GM23338 (cell line): ENCODE measurements at places on chromosomes 11 and 22.

- DNase-seq = no peak
Observed at GRCh38 chr11:105023003-105023402, at the start of gene CASP5. Gene CASP5, minus strand, starts transcription at chr11:105023168. Its CDS starts 32 bp downstream, at chr11:105023136.

DNA sequence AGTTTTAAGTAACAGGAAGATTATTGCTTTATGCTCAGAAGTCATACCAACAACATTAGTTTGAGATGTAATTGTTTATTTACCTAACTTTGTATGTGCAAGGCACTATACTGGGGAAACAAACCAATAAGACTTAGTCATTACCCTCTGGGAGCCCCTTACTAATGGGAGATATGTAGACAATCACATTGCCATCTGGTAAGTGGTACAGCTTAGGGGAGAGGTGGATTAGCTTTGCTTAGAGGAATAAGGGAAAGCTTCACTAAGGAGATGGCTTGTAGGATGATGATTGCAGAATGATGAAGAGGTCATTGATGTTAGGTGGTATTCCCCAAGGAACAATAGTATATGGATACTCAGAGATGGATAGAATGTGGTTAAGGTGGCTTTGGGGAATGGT is 17.5 kb downstream of the EMSY start:
- DNase-seq = no peak

DNA sequence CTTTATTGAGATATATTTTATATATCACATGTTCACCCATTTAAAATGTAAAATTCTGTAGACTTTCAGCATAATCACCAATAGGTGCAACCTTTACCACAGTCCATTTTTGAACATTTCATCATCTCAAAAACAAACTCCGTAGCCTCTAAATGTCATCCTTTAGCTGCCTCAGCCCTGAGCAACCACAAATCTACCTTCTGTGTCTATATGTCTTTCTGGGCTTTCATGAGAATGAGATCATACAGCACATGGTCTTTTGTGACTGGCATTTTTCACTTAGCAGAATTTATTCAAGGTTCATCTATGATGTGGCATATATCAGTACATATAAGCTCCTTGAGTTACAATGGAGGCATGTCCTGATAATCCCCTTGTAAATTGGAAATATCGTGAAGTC is 320.5 kb downstream of the ETS1 start:
- no peak for DNase-seq

GRCh38 chr11:73141031-73141308 is 1.1 kb downstream of the FCHSD2 start:
- no peak for DNase-seq

DNA sequence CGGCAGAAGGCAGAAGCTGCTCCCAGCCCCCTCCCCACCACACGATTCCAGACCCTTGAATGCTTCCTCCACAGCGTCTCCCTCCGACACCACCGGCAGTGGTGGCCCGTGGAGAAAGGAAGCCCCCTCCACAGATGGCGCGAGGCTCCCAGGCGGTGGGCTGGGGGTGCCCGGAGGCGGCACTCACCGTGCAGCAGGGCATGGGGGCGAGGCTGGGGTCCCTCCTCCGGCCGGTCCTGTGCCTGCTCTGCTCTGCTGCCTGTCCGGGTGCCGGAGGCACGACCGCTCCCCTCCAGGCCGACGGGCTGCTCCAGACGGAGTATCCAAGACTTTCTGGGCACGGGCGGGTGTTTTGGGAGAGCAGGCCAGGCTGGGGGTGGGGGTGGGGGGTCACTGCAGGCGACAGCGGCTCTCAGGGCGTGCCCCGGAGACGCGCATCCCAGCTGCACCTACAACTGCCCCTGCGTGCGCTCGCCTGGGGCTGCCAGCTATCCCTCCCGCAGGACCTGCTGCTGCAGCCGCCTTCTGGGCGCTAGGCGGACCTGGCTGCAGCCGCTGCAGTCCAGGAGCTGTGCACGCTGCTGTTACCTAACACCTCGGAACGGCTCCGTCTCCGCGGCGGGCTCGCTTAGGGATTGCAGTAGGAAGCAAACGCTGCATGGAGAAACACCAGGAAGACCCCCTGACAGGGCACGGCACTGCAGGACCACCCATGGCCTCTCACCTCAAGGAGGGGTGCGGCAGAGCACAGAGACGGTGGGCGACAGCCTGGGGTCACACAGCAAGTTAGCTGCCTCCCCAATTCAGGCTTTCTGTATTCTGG is 15.2 kb downstream of the MRGPRG start:
- DNase-seq = peak; percentile 69

GRCh38 chr11:64316672-64317324 is 561 bp downstream of the TRMT112 start:
- peak; percentile 76 for DNase-seq

GRCh38 chr11:113839842-113840241 is 35.5 kb downstream of the USP28 start:
- no peak for DNase-seq

- DNase-seq = peak; percentile 13
Observed at GRCh38 chr11:109584001-109584972, 162.3 kb downstream of the C11orf87 start.

- no peak for DNase-seq
Observed at GRCh38 chr11:110896358-110896757, 184.1 kb upstream of the ARHGAP20 start.

- no peak for DNase-seq
Observed at GRCh38 chr22:43734370-43735150, 77.5 kb downstream of the EFCAB6 start.

DNA sequence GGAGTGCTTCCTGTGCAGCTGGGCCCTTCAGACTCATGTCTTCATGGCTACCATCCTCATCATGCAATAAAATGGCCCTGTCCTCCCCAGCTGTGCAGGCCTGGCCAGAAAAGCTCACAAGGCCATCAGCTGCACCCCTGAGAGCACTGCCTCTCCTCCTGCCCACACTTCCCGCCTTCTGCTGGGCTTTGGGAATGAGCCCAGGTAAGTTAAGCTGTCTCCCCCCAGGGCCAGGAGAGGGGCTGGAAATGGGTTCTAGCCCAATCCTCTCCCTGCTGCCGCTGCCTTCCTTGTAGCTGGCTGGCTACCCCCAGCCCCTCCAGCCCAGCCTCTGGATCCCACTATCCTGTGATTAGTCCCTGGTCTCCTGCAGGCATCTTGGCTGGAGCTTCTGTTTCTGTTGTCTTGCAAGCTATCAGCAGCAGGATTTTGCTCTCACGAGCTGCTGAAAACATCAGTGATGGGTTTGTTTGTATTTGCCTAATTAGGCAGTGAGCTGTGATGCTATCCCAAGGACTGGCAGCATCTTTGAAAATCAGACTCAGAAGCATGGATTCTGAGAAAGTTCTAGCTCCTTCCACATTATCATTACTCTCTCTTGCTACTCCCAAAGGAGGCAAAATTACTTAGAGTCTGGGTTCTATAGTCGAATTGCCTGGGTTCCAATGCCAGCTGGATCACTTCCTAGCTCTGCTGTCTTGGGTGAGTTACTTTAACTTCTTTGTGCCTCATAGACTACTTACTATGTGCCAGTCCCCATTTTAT is 168.1 kb downstream of the ST3GAL4 start:
- DNase-seq = no peak

- DNase-seq = no peak
Observed at GRCh38 chr22:37986371-37986770, 2.0 kb upstream of the SOX10 start.

- no peak for DNase-seq
Observed at GRCh38 chr11:16827139-16827538, 88.7 kb downstream of the C11orf58 start.

DNA sequence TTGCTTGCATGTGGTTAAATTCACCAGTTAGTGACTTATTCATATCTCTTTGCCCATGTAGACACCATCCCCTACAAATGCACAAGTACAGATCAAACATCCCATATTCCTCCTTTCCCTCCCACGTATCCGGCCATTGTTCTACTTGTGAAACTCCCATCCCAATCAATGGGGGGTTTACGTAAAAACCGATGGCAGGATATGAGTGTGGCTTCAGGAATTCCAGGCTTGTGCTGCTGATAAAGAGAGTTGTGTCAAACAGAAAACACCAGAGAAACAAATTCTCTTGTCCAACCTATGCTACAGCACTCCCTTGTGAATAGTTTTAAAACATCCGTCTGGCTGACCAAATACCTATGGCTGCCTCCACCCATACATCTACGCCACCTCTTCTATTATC is 15.5 kb downstream of the FLI1 start:
- DNase-seq = no peak

- no peak for DNase-seq
Observed at GRCh38 chr11:61160487-61161189, 588 bp downstream of the VPS37C start.

- DNase-seq = no peak
Observed at GRCh38 chr11:129612447-129612961, 203.1 kb upstream of the TMEM45B start.

DNA sequence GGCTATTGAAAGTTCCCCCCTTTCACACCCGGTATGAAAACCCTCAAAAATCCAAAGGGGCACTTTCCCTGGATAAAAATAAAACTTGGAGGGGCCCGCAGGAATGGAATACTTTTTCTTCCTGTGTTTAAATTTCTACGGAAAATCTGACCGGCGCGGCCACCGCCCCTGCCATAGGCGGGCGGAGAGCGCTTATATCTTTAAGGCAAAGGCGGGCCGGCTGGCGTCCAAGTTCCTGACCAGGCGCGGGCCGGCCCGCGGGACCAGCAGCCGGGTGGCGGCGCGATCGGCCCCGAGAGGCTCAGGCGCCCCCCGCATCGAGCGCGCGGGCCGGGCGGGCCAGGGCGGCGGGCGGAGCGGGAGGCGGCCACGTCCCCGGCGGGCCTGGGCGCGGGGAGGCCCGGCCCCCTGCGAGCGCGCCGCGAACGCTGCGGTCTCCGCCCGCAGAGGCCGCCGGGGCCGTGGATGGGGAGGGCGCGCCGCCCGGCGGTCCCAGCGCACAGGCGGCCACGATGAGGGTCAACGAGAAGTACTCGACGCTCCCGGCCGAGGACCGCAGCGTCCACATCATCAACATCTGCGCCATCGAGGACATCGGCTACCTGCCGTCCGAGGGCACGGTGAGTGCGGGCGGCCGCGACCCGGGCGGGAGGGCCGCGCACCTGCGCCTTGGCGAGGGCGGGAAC is at the start of gene ANO1:
TSS of gene ANO1 (plus strand) at position 223 of the 686 bp plus-strand sequence. CDS start at position 513, 290 bp downstream.
- peak; percentile 57 for DNase-seq

DNA sequence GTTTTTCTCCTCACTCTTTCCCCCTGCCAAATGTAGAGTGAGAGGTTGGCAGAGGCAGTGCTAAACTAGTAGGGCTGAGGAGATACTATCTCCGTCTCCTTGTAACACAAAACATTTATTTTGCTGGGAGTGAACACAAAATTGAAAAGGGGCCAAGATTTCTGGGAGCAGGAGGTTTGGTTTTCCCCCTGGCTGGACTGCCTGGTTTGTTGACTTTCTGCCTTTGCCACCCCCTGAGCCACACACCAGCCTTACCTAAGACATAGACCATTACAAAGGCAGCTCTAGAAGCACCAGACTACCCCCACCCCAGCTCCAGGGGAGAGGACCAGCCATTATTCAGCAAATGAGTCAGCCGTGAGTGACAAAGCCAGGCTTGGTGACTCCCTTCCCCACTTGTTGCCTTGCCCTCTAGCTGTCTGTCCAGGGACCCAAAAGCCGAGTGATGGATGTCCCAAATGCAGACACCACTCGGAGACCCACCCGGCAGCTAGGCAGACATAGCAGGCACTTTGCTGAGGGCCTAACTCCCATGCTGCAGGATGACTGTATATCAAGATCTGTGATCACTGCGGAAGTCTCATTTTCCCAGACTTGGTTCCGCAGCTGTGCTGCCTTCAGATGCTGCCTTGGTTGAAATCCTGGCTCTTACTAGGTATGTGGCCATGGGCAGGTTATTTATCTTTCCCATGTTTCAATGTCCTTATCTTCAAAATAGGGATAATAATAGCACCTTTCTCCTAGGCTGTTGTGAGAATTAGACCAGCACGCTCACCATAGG is 17.7 kb upstream of the CDON start:
- DNase-seq = no peak

GRCh38 chr11:117230286-117230961 is 1.4 kb downstream of the PCSK7 start:
- DNase-seq = no peak

DNA sequence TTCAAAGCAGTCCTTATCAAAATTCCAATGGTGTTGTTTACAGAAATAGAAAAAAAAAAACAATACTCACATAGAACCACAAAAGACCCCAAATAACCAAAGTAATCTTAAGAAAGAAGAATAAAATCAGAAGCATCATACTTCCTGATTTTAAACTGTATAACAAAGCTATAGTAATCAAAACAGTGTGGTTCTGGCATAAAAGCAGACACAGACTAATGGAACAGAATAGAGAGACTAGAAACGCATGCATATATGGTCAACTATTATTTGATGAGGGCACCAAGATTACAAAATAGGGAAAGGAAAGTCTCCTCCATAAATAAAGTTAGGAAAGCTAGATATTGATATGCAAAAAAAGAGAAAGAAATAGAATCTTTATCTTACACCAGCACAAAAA is 120.1 kb upstream of the TEAD1 start:
- DNase-seq = no peak

GRCh38 chr22:44091751-44092150 is 67.6 kb downstream of the PARVB start:
- no peak for DNase-seq

DNA sequence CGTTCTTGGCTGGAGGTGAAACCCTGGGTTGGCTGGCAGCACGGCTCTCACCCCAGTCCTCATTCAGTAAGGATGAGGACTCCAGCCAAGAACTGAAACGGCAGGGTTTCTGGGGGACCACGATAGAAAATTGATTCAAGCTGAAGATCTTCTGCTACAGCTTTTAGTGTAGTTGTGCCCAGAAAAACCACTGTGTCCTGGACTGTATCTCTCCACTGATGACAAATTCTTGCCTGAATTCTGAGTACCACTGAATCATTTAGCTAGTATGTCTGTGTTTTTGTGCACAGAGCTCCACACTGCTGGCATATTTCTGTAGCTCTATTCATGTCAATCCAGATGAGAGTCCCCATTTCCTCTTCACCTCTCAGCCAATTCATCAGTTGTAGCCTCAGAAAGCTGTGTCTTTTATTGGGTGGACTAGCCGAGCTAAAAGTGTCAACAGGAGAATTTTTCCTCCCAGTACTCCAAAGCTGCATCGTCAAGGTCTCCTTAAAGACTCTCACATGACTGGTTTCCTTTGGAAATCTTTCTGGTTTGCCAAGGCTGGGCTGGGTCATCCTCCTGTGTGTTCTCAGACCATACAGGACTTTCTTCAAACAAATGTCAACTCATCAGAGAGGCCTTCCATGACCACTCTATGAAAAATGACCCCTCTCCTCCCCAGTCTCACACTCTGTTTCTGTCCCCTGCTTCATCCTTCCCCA is 144.6 kb downstream of the LDLRAD3 start:
- DNase-seq = no peak

DNA sequence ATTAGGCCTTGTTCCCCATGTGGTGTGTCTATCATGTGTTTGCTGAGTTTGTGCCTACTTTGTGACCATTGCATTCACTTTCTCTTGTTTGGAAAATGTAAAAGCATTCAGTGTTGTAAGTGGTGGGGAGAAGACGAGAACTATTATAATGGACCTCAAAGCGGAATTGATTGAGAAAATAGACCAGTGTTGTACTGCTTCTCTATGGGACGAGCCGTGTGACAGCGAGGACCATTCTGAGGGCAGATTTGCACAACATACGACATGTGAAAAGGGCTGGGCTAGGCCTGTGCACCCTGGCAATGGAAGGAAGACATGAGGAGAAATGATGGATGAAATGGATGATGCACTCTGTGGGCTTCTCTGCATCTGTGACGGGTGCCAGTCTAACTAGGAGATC is 233.5 kb downstream of the DSCAML1 start:
- no peak for DNase-seq

- DNase-seq = peak; percentile 58
Observed at GRCh38 chr11:75383246-75383645, 16.1 kb upstream of the RPS3 start.

GRCh38 chr22:28027453-28028448 is 108.7 kb upstream of the PITPNB start:
- DNase-seq = no peak

GRCh38 chr22:47994045-47994444 is 1231.6 kb downstream of the TBC1D22A start:
- DNase-seq = no peak
